ENCODE measurements at places on chromosomes 2 and 18. TPM values are rescaled to one million over a fixed set of nuclear protein-coding genes. Genes with fewer than 3 reads are reported as not detected.

MC5R gene
- not detected for total RNA-seq

SLC38A11 gene
- total RNA-seq = 1.4 TPM

FBXO36 gene
- total RNA-seq = 1.6 TPM

ELOA2 gene
- not detected for total RNA-seq

HES6 gene
- 10.2 TPM for total RNA-seq

GRCh38 chr18:61991201-61991600, 98.4 kb upstream of the RNF152 start:
- H3K27ac ChIP-seq = no peak overlapping the region
- no peaks in the 10 kb centered on the region for H3K27me3 ChIP-seq
- H3K4me1 ChIP-seq = peaks cover 13% of the 10 kb centered on the region
- DNase-seq = no peak
- no peak overlapping the region for H3K4me3 ChIP-seq

- H3K4me1 ChIP-seq = no peaks in the 10 kb centered on the region
- no peaks in the 10 kb centered on the region for H3K27me3 ChIP-seq
- no peaks in the 10 kb centered on the region for H3K36me3 ChIP-seq
- DNase-seq = no peak
- no peak overlapping the region for H3K27ac ChIP-seq
These were observed 58.9 kb upstream of the THUMPD2 start for GRCh38 chr2:39837856-39838453.

DNA sequence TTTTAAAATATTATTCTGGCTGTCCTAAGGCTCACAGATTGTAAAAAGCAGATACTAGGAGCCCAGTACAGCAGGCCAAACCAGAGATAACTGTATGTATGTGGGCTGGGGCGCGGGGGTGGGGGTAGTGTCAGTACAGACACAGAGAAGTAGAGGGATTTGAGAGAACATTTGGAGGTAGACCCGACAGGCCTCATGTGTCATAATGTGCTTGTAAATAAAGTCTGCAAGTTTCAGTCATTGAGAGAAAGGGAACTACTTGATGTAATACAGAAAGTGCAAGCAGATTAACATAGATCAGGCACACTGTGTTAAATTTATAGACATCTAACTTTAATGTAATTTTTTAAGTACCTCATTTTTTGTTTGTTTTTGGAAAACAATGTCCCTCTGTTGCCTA, 7.4 kb upstream of the POLI start:
- no peaks in the 10 kb centered on the region for H3K4me1 ChIP-seq
- H3K4me3 ChIP-seq = no peak overlapping the region
- no peaks in the 10 kb centered on the region for H3K27me3 ChIP-seq

Data from esophagus muscularis mucosa (tissue), 4 donors.